ENCODE measurements at places on chromosomes 2 and 18.

GRCh38 chr18:51807336-51807735 is 532.7 kb upstream of the DCC start:
- no peak for DNase-seq

DNA sequence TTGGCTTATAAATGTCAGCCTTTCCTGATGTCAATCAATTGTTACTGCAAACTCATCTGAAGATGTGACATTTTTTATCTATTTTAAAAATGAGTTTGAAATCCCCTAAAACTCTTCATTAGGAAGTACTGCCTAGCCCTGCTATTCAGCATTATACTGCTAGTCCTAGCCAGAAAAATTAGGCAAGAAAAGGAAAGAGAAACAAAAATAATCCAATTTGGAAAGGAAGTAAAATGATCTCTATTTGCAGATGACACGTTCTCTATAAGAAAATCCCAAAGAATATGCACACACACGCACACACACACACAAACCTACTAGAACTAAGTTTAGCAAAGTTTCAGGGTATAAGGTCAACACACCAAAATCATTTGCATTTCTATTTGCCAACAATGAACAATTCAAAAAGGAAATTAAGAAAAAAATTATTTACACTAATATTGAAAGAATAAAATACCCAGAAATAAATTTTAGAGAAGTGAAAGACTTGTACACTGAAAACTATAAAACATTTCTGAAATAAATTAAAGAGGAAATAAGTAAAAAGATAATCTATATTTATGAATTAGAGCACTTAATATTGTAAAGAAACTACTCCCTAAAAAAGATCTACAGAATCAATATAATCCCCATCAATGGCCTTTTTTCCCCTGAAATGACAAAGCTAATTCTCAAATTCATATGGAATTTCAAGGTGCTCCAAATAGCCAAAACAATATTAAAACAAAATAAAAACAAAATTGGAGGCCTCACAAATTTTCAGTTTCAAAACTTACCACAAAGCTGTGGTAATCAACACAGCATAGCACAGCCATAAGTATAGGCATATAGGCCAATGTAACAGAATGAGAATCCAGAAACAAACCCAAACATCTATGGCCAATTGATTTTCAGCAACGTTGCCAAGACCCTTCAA is 433.7 kb upstream of the TRIB2 start:
- DNase-seq: no peak

DNA sequence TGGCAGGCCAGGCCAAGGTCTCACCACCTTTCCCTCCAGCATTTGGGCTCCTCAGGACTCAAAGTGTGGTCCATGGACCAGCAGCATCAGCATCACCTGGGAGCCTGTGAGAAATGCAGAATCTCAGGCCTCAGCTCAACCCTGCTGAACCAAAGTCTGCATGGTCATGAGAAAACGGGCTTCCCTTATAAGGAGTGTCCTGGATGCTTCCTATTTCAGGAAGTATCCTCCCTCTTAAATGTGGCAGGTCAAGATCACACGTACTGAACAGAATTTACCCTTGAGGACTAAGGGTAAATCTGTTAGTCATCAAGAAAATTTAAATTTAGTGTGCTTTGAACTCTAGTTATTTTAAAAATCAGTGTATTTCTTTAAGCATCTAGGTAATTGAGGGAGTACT is 11.8 kb downstream of the CD8A start:
- no peak for DNase-seq

DNA sequence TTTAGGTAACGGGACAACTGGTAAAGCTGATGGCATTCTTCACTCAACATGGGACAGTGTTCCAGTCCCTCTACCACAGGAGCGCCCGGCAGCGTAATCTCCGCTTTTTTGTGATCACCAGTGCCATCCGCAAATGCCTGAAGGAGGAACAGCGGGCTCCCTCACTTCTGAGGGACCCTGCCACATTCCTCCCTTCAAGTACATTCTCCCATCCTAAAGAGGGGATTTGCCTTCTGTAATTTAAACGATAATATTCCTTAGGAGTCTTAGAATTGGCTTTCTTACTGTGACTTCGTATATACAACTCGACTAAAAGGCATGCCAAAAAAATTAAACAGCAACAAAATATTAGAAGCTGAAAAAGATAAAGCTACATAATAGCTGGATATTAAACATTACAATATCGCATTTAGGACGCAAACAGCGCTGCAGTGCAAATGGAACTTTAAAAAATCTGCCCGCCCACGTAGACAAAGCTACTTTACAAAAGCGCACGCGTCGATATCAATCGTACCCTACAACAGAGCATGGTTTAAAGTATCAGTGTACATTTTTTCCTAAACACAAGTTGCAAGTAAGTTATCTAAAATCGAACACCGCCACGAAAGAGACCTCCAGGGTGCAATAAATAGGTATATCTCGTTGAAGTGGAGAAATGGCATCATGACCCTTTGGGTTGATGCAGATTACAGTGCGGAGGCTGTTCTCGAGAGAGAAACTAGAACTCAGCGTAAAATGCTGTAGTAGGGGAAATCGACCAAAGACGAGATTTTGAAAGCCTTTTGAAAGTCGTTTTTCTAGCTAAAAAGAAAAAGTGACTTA is 2.3 kb upstream of the VSNL1 start:
- no peak for DNase-seq

DNA sequence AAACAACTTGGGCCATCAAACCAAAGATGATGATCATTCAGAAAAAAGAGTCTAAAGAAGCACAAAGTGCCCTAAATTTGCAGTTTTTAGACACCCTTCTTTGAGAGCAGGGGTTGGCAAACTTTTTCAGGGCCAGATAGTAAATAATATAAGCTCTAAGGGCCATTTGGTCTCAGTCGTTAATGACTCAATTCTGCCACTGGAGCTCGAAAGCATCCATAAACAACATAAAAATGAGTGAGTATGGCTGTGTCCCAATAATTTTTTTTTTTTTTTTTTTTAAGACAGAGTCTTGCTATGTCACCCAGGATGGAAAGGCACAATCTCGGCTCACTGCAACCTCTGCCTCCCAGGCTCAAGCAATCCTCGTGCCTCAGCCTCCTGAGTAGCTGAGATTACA is 152.3 kb downstream of the DTNB start:
- DNase-seq: no peak
